ENCODE measurements at places on chromosomes 2 and 18.
A peak's percentile ranks its signal among the peaks of the same experiment; 100 is the strongest.

GRCh38 chr18:60090170-60090569 is 190.4 kb downstream of the PMAIP1 start:
- no peak for DNase-seq

- no peak for DNase-seq
Observed at GRCh38 chr2:10414591-10414990, 33.5 kb downstream of the ODC1 start.

DNA sequence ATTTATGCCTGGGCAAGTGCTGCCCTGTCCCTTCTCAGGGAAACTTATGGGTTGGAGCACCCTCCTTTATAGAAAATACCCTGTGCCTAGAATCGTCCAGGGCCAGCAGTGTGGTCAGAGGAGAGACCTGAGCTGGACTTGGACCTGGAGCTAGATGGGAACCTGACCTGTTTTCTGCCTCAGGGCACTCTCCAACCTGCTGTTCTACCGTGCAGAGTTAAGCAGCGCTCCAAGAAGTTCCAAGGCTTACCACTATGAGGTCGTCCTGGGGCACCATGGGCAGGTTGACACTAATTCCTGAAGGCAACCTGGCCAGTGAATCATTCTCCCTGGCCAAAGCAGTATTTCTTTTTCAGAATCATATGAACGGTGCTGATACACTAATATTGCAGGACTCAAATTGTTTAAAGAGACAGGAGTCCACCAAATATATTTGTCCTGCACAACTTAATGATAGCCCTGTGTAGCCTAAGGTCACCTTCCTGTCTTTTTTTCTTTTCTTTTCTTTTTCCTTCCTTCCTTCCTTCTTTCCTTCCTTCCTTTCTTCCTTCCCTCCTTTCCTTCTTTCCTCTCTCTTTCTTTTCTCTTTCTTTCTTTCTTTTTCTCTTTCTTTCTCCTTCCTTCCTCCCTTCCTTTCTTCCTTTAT is 455.4 kb upstream of the HNMT start:
- no peak for DNase-seq

GRCh38 chr2:80086831-80087230 is 217.7 kb downstream of the LRRTM1 start:
- DNase-seq = no peak

DNA sequence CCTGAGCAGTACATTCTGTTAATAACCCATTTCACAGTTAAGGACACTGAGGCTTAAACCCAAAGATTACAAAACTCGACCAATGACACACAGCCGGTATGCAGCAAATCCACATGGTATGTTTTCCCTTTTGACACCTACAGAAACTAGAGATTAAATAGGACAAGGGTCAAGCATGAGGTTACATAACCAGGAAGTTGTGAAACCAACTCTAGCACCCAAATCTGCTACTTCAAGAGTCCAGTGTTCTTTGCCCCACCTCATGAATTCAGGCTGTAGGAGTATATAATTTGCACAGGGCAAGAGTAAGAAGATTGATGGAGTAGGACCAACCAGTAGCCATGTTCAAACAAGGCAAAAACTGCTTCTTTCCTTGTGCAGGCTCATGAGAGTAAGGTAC is 249.8 kb downstream of the BCL11A start:
- peak; percentile 58 for DNase-seq

DNA sequence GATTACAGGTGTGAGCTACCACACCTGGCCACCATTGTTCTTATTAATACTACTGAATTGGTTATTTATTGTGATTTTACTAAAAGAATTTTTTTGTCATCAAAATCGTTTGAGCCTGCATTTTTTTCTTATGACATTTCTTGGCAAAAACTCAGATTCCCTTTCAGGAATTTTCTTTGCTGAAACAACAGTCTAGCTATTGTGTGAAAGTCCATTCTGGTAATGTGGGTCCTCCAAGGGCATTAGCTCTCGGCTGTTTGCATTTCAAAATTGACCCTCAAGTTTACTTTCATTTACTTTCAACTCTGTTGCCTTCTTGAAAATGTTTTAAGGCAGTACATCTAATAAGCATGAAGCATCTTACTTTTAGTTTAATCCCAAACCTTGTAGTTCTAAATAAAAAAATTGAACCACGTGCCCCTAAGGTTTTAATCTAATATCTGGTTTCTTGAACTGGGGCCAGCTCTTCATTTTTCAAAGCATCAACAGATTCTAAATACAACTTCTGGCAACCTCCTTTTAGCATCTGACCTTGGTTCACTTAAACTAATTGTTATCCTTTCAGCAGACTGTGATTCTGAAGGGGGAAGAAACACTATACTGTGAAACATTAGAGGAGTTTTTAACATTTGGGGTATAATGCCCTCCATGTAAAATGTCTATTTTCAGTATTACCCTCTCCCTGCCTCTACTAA is 325.2 kb upstream of the RAB12 start:
- DNase-seq = no peak

DNA sequence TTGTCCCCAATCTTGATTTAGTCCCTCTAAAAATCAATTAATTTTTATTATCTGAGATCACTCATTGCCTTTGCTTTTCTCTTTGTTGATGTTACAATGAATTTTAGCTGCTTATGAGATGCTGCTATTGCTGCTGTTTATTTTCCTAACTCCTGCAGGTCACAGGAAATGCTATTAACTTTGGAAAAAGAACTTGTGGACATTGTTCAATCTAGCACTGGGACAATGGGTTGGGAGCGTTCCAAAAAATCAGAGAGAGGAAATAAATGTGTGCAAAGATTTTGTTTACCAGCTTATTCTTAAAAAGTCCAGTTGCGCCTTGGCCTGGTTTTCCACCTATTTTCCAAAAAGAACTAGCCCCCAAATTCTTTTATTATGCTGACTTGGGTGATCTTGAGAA is 268.3 kb downstream of the PTH2R start:
- DNase-seq = no peak

DNA sequence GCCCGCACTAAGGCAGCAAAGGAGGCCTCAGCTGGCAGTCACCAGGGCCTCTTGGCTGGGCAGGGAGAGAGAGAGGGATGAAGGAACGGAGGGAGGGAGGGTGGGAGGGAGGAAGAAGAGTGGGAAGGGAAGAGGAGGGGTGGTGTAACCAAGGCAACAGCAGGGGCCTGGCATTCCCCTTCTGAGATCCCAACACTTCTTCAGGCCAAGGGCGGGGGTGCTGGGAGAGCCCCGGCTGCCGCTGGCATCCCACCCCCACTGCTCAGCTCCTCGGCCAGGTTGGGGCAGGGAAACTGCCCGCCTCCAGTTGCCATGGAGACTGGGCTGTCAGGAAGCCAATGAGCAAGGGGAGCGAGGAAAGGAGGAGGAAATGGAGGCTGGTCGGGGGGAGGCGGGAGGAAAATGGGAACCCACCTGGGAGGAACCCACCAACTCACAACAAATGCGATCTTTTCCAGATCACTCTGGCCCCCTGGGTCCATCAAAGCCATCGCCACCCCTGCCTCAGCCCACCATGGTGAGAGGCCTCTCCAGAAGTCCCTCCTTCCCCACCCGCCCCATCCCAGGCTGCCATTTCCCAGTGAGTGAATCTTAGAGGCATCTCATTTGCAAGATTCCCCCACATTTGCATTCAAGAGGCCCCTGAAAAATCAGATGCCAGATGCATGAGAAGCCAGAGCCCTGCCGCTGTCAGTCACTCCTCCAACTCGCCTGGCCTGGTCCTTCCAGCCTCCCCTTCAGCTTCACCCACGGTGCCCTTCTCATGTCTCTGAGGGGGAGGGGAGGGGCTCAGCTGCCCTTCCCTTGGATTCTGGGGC is 12.4 kb downstream of the SH2D6 start:
- DNase-seq = no peak

DNA sequence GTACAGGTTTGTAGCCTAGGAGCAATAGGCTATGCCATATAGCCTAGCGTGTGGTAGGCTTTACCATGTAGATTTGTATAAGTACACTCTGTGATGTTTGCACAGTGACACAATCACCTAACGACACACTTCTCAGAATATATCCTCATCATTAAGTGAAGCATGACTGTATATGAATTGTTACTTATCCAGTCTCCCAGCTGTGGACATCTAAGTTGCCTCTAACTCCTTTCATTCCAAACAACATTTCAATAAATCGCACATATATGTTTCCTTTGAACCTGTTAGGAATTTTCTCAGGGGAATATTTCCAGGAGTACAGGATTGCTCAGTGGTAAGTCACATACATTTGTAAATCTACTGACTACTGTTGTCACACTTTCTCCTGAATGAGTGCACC is 90.0 kb downstream of the ARHGAP15 start:
- DNase-seq = no peak
